ENCODE measurements at places on chromosomes 2 and 18.
A peak's percentile ranks its signal among the peaks of the same experiment; 100 is the strongest.

DNA sequence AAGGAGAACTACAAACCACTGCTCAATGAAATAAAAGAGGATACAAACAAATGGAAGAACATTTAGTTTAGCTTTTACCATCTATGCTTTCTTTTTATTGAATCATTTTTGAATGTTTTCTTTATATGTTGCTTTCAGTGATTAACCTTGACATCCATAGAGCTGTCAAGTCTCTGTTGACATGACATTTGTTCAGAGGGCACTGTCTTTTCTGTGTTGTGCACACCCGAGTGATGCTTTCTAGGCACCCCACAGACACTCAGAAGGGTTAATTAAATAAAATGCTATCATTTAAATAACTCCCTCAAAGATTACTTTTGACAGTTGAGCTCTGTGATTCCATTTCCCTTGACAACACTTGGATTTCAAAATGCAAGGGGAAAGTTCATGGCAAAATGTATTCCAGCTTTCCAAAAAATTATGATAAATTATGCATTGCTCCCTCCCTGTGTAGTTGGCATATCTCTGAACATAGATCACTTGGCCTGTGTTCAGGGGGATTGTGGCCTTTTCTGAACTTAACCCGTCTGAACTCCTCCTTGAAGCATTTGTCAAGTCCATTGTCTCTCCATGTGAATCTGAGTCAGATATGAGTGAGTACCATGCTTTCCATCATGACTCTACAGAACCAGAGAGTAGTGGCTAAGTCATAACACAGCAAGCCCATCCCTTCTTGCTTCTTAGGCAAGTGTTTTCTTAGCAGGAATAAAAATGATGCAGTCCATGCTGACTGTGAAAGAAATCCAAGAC is 372.6 kb downstream of the RPRM start:
- DNase-seq: no peak

GRCh38 chr2:210557721-210558120 is 1.3 kb downstream of the CPS1 start:
- no peak for DNase-seq

DNA sequence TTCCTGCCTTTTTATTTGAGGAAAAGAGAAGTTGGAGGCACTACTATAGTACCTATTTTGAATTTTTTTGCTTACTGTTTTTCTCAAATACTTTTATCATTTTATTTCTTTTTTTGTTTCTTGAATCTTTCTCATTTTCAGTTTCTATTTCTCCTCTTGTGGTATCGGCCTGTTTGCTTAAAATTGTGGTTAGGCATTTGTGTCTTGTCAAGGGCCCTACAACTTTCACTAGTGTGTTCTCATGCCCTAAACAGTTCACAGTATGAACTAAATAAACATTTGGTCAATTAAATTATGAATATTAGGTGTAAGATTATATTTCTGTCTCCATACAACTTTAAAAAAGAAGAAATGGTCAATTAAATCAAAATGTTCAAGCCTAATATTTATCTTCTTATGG is 613.5 kb downstream of the MBD2 start:
- DNase-seq: no peak

DNA sequence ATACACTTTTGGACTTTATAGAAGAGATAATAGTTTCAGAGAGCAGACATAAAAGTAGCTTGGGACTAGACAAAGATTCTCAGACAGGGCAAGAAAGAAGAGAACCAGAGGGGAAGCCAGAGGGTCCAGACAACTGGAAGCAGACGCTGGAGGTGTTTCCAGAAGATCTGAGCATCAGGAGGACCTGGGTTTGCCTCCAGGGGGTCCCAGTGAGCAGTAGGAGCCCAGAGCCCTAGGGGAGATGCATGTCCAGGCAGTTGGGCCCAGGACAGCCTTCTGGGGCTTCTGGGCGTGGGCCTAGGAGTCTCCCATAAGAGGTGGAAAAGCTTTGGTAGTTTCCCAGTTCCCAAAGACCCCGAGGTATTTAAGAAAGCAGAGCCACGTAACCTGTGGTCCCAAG is 251.2 kb upstream of the ID2 start:
- peak; percentile 18 for DNase-seq

DNA sequence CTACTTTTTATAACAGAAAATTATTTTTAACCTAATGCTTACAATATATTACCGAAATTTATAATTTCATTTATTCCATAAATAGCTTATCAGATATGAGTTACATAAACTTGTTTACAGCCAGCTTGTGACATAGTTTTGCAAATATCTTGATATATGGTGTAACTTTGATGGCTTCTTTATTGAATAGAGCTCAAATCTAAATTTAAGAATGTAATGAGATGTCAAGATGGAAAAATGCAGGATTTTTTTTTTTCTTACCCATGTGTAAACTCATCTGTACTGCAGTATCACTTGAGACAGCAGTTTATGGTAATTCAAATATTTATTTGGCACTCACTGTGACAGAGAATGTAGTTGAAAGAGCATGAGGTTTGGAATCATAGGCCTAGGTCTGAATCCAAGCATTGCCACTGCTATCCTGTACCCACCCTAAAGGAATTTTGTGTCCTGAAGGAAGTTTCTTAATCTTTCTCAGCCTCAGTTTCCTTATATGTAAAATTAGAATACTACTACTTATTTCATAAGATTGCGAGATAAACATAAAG is 3.8 kb downstream of the CREB1 start:
- no peak for DNase-seq

DNA sequence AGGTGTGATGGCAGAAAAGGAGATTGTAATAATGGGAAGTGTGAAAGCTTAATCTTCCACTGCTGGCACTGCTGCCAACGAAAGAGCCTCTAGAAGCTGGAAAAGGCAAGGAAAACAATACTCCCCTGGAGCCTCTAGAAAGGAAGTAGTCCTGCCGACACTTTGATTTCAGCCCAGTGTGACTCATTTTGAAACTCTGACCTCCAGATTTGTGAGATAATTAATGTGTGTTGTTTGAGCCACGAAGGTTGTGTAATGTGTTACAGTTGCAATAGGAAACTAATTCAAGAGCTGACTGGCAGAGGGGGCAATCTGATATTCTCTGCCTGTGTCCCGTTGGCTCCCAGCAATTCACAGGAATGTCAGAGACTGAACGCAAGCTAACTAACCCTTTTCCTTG is 219.2 kb upstream of the UBE2E3 start:
- DNase-seq: no peak

DNA sequence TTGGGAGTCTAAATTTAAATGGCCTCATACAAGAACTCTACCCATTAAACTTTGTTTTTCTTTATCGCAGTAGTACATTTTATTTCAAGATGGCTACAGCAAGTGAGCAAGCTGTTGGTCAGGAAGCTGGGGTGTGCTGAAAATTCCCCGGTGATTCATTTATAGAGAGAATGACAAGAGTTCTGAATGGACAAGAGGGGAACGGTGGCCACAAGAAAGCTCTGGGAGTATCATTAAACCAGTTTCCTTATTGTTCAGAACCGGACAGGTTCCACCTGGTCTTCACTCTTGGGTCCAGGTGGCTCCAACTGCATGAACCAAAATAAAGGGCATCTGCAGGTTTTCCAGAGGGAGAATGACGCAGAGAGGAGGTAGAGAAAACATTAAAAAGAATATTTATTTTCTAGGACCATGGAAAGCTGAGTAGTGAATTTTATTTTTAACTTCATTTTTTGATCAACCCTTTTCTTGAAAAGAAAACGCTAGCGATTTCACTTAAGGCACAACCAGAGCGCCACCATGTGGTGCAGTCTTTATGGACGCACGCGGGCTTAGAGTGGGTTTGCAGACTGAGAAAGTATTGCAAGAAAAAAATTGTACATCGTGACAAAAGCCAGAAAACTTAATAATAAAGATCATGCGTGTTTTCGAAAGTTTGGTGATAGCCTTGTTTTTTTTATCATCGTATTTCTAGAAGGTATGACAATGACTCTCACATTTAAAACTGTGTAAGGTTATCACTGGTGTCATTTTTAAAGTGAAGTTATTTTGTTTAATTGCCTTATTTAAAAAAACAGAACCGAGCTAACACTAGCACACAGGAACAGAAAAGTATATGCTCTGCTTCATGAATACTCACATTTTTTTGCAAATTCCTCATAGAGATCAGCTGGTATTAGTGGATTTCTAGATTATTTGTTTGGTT is 97.9 kb upstream of the NOL4 start:
- DNase-seq: no peak

- no peak for DNase-seq
Measured at GRCh38 chr2:694906-695510, 17.8 kb upstream of the TMEM18 start.

- no peak for DNase-seq
Measured at GRCh38 chr2:239608260-239608659, 207.4 kb upstream of the HDAC4 start.
